ENCODE measurements at places on chromosomes 7 and 10. TPM values are rescaled to one million over a fixed set of nuclear protein-coding genes. Genes with fewer than 3 reads are reported as not detected.

GRCh38 chr7:29290829-29291228, 96.3 kb downstream of the CHN2 start:
- H3K36me3 ChIP-seq, result no peaks in the 10 kb centered on the region
- no peaks in the 10 kb centered on the region for H3K27me3 ChIP-seq
- no peak for DNase-seq
- no peaks in the 10 kb centered on the region for H3K4me1 ChIP-seq
- H3K4me3 ChIP-seq, result no peak overlapping the region

Gene PNLIPRP1
- total RNA-seq, result not detected

Gene C7orf33
- total RNA-seq, result not detected

GRCh38 chr10:15168291-15168785, at the start of gene NMT2:
Gene NMT2 (minus strand): TSS chr10:15168693. CDS start chr10:15168612, 81 bp downstream.
- peak within 1 kb of the TSS; percentile 93 for H3K27ac ChIP-seq
- H3K4me3 ChIP-seq, result peak within 1 kb of the TSS; percentile 87
- no peaks in the 10 kb centered on the region for H3K27me3 ChIP-seq
- no peaks in the 10 kb centered on the region for H3K36me3 ChIP-seq
- H3K4me1 ChIP-seq, result no peaks in the 10 kb centered on the region

DNA sequence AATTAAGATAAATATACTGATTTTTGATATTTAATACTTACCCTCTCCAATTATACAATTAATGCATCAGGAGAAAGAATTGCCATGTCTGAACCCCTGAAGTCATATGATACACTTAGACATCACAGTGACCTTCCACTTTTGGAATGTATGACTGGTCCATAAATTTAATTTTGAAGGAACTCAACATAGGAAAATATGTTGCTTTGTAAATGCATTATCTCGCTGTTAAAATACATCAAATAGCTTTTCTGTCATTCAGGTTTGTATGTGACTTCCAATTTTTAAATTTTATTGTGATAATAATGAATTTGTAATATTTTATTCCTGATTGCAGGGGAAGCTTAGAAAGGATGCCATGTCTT, 631.9 kb upstream of the ANKRD30A start:
- no peaks in the 10 kb centered on the region for H3K4me1 ChIP-seq
- no peak for DNase-seq
- H3K27me3 ChIP-seq, result no peaks in the 10 kb centered on the region
- no peak overlapping the region for H3K4me3 ChIP-seq

DNA sequence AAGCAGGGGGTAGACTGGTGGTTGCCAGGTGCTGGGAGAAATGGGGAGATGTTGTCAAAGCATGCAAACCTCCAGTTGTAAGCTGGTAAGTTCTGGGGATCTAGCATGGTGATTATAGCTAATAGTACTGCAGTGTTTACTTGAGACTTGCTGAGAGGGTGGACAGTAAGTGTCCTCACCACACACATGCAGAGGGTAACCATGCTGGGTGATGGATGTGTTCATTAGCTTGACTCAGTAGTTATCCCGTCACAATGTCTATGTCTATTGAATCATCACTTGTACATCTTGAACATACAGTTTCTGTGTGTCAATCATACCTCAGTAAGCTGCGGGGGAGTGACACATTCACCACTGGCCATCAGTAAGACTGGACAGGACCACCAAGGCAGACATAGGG, 42.1 kb downstream of the GSDME start:
- peak; percentile 16 for DNase-seq
- no peaks in the 10 kb centered on the region for H3K27me3 ChIP-seq
- no peak overlapping the region for H3K27ac ChIP-seq
- H3K4me3 ChIP-seq, result no peak overlapping the region
- H3K36me3 ChIP-seq, result no peaks in the 10 kb centered on the region

- no peak for DNase-seq
- no peaks in the 10 kb centered on the region for H3K27me3 ChIP-seq
These were observed 645.9 kb downstream of the ARL4A start for GRCh38 chr7:13333371-13333770.

DNA sequence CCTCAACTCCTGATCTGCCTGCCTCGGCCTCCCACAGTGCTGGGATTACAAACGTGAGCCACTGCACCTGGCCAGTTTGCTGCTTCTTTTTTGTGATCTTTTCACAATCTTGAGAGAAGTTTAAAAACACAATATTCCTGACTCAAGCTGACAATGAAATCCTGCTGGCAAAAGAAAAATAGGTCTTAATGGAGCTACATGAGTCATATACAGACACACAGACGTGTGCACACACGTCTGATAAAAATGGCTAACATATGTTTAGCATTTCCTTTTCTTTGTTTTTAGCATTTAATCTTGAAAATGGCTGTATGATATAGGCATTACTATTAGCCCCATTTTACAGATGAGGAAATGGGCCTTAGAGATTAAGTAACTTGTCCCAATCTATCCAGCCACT, 29.4 kb upstream of the RAB18 start:
- H3K27ac ChIP-seq, result no peak overlapping the region
- no peaks in the 10 kb centered on the region for H3K4me1 ChIP-seq
- H3K4me3 ChIP-seq, result no peak overlapping the region
- no peaks in the 10 kb centered on the region for H3K27me3 ChIP-seq
- H3K36me3 ChIP-seq, result no peaks in the 10 kb centered on the region

Gene KCND2
- 0.12 TPM for total RNA-seq

- H3K4me3 ChIP-seq, result no peak overlapping the region
- no peaks in the 10 kb centered on the region for H3K36me3 ChIP-seq
- no peak overlapping the region for H3K27ac ChIP-seq
- H3K27me3 ChIP-seq, result no peaks in the 10 kb centered on the region
- no peak for DNase-seq
These were observed 103.1 kb upstream of the PCBD1 start for GRCh38 chr10:70991140-70992124.

Gene UBE2D1
- 42.8 TPM for total RNA-seq

DNA sequence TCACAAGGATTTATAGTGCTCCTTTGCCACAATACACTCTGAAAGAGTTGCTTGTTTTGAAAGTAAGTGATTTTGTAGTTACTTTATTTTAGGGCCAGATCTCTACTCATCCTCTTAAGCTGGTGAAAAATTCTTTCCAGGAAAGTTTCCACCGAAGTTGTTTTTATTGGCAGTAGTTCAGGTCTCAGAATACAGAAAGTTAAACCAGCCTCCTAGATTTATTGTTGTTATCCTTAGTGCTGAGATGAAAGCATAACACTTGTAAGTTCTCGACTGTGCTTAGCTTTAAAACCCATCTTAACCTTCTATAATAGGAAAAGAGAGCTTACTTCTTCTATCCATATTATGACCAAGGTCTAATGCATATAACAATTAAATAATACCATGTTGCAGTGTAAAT, 5.5 kb downstream of the AP3M1 start:
- H3K36me3 ChIP-seq, result no peaks in the 10 kb centered on the region
- no peak overlapping the region for H3K27ac ChIP-seq
- H3K4me3 ChIP-seq, result no peak overlapping the region
- DNase-seq, result no peak
- H3K27me3 ChIP-seq, result no peaks in the 10 kb centered on the region

DNA sequence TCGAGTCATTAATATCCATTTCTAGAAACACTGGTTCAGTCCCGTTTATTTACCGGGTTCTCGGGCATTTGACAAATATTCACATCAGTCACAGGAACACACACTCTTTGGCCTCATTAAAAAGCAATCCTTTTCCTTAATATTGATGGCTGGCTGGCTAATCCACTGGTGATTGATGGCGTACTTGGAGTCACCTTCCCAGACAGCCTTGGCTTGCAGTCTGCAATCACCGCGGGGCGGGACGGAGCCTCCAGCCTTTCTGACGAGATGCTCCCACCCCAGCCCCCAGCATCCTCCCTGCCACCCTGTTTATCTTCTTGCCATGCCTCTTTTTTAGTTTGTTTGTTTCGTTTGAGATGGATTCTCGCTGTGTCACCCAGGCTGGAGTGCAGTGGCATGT, 36.6 kb downstream of the SRRM3 start:
- peaks cover 8% of the 10 kb centered on the region for H3K4me1 ChIP-seq
- no peak overlapping the region for H3K27ac ChIP-seq
- no peak for DNase-seq
- H3K27me3 ChIP-seq, result peaks cover 4% of the 10 kb centered on the region

DNA sequence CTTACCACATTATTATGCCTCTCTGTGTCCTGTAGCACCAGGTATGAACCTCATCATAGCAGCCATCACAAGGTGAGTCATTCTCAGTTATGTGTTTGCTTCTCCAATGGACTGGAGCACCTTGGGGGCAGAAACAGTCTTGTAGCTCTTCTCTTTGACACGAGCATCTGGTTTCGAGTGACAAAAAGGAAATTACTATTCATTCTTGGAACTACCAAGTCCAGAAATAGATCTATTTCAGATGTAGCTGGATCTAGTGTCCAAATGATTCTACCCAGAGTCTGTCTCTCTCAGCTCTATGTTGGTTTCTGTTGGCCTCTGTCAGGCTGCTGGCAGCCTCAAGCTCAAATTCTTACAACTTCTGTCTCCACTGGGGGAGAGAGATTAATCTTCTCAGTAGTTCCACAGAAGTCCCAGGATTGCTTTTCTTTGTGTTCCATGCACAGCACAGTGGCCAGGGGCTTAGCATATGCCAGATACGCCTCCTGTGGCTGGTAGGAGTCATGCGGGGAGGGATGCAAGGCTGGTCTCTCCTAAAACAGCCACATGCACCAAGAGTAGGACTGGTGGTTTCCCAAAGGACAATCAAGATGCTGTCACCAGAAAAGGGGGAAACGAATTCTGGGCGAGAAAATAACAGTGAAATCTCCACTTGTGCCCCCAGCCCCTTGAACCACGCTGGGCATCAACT, 37.2 kb upstream of the PAPSS2 start:
- no peaks in the 10 kb centered on the region for H3K36me3 ChIP-seq
- H3K4me1 ChIP-seq, result no peaks in the 10 kb centered on the region
- H3K27ac ChIP-seq, result no peak overlapping the region
- DNase-seq, result no peak
- H3K27me3 ChIP-seq, result no peaks in the 10 kb centered on the region
- H3K4me3 ChIP-seq, result no peak overlapping the region
